CD4-positive, alpha-beta T cell treated with Interleukin-6 at 100 ng/mL for 8 hours (primary cell): ENCODE measurements at places on chromosomes 13 and 19.

DNA sequence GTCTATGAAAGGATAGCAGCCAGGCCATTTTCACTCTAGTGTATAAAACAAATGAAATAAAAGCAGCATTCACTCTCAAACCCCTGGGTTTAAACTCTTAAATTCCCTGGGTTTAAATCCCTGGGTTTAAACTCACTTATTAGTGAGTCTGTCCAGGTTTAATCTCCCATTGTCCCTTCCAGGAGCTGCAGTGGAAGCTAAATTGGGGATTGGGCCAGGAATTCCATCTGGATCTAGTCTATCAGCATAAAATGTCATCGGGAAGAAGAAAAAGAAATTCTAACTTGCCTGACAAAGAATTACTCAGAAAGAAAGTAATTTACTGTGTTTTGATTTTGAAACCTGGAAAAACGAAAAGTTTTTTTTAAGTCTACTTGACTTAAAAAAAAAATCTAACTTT lies 54.8 kb downstream of the FRY start:
- DNase-seq: no peak

- no peak for DNase-seq
Measured at GRCh38 chr13:41919031-41919740, 41.7 kb downstream of the VWA8 start.

DNA sequence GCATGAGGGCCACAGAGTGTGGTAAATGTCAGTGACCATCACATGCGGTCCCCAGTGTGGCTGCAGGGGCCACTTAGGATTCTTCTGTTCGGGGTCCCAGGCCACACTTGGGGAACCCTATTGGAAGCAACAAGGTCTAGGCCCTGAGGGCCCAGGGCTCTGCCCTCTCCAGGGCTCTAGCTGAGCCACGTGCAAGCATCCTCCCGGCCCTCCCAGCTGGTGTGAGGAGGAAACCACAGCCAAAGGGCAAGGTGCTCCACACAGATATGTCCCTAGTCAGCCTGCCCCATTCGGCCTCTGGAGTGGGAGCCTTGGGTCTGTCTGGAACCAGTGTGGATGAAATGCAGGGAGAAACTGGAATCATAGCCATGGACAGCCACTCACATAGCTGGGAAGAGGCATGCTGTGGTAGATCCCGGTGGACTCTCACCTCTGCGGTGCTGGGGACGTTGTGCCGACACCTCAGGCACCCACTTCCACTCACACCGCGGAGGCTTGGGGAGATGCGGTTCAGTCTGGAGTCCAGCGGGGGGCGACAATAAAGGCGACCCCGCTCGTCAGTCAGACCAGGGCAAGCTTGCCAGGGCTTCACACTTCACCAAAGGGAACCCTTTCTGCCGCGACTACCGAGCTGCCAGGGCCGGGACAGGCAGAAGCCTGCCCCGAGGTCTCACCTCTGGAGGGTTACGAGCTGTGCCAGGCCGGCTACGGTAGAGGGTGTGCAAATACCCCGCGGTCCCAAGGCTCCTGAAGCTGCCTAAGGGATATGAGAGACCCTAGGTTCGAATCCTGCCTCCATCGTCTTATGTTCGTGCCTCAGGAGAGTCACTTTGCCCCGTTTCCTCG lies 4.3 kb upstream of the ZNF497 start:
- DNase-seq: no peak

DNA sequence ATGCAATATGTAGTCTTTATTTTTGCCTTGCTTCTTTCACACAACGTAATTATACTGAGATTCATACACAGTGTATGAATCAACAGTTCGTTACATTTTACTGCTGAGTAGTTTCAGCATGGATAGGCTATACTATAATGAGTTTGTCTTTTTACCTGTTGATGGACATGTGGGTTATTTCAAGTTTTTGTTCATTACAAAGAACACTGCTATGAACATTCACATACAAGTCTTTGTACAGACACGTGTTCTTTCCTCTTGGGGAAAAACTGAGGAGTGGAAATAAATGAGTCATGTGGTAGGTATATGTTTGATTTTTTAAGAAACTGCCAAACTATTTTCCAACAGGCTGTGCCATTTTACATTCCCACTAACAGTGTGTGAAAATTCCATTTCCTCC lies 35.1 kb downstream of the ENOX1 start:
- no peak for DNase-seq

- DNase-seq: no peak
Measured at GRCh38 chr19:48714759-48715675, 4.5 kb downstream of the MAMSTR start.

- DNase-seq: no peak
Measured at GRCh38 chr13:39777021-39777420, 121.6 kb downstream of the COG6 start.

- DNase-seq: no peak
Measured at GRCh38 chr19:49853852-49854377, 3.0 kb downstream of the PTOV1 start.

DNA sequence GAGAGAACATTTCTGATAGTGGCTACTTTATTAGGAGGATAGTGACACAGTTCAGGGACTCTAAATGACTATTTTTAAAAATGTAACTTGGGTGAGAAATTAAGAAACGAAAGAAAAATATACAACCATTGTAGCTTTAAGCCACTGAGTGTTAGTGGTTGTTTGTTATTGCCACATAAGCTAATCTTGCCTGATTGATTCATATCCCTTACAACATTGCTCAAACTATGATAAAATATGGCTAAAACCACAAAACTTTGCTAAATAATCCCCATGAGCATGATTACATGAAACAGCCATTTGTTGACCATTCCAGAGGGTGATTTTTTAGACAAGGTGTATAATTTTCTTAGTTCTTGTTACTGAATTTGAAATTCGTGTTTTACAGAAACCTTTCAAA lies 343.4 kb downstream of the SLITRK5 start:
- DNase-seq: no peak

- no peak for DNase-seq
Measured at GRCh38 chr13:26881154-26881553, 120.6 kb upstream of the GPR12 start.

- DNase-seq: no peak
Measured at GRCh38 chr13:112569821-112570220, 18.1 kb downstream of the TUBGCP3 start.

DNA sequence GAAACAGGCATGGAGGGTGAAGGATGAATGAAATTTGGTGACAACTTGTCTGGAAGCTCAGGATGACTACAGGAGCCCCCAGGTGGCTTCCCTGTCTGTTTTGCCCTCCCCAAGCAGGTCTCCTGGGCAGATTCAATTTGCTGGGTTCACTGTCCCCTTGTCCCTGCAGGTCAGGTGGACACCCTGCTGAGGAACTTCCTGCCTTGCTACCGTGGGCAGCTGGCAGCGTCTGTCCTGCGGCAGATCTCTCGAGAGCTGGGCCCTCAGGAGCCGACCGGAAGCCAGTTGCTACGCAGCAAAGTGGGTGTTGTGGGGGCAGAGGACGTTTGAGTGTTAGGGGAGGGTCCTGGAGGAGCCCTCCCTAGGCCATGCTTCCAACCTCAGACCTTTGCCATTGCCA lies 19.1 kb downstream of the PGLS start:
- DNase-seq: no peak

DNA sequence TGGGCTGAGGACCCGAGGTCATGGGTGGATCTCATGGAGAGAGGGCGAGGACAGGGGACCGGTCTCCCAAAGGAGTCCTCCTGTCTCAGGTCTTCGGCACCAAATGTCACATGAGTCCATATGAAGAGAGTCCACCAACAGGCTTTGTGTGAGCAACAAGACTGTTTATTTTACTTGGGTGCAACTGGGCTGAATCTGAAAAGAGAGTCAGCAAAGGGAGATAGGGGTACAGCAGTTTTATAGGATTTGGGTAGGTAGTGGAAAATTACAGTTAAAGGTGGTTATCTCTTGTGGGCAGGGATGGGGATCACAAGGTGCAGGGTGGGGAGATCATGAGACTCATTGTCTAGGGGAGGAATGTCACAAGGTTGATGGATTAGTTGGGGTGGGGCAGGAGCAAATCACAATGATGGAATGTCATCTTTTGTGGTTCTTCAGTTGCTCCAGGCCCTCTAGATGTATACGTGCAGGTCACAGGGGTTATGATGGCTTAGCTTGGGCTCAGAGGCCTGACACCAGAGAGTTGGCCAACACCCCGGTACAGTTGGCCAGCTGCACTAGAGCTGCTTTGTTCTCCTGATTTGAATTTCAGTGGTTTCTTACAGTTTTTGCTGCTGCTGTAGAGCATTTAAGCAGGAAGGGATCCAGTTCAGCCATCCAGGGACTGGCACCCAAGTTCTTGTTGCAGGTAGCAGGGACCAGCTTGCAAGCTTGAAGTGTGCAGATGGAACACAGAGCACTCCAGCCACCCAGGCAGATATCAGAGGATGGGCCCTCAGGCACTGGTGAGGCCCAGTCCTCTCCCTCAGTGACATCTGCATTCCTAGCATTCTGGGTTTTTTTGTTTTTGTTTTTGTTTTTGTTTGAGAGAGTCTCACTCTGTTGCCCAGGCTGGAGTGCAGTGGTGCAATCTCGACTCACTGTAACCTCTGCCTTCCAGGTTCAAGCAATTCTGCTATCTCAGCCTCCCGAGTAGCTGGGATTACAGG lies 26.4 kb upstream of the IGFL1 start:
- DNase-seq: no peak

DNA sequence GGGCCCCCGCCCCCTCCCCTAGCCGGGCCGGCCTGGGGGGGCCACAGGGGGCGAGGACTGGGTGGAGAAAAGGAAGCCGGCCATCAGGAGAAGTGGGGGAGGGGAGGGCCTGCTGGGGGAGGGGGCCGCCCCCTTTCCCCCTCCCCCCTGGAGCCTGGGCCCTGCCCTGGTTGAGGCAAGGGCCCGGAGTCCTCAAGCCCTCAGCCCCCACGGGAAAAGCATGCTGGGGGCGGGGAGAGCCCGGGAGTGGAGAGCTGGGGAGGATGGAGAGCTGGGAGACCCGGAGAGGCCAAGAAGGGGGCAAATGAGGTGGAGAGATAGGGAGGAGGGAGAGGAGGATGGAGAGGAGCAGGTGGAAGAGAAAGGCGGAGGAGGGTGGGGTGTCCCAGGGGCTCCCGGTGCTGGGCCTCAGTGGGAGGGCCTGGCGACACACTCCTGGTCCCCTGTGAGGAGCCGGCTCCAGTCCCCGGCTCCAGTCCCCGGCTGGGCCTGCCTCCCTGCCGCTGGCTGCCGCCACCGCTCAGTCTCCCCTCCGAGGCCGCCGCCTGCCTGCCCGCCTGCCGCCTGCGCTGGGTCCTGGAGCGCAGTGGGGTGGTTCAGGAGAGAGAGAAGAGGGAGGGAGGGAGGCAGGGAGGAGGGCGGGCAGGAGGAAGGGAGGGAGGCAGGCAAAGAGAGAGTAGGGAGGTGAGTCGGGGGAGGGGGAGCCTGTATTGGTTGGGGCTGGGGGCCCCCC lies at the start of gene GRIK5:
Gene GRIK5, minus strand, starts transcription at position 588 of the 733 bp plus-strand sequence. CDS start 4,436 bp downstream, outside the sequence.
- DNase-seq: no peak

- no peak for DNase-seq
Measured at GRCh38 chr19:4909156-4909896, at the start of gene UHRF1. UHRF1 (plus strand) TSS chr19:4909501; CDS start chr19:4910886, 1,385 bp downstream.

GRCh38 chr13:98523455-98524102 lies 53.3 kb downstream of the STK24 start:
- DNase-seq: no peak

- no peak for DNase-seq
Measured at GRCh38 chr19:19514215-19514657, 1.1 kb downstream of the TSSK6 start.

- DNase-seq: no peak
Measured at GRCh38 chr19:2429917-2430535, 2.6 kb upstream of the TIMM13 start.

DNA sequence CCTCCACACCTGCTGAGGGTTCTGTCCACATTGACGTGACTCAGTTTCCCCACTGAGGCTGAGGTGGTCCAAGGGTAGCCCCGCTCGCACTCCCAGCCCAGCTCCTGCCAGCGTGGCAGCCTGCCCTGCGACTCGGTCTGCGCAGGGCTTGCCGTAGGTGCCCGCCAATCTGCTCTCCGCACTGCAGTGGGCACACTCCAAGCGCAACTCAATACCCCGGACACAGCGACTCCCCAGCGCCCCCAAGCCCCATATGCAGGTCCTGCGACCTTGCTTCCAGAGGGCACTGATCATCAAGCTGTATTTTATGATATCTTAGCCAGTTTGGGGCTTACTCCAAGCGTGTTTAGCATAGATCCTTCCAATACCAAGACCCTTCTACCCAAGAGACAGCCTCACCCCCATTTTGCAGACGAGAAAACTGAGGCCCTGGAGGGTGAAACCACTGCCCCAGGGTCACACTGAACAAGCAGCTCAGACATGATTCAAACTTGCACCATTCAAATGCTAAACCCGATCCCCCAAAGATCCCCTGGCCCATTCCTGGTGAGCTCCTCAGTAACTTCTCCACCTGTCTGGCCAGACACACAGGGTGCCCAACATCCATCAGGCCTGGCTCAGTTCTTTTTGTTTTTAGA lies 13.5 kb downstream of the PTPRS start:
- no peak for DNase-seq

DNA sequence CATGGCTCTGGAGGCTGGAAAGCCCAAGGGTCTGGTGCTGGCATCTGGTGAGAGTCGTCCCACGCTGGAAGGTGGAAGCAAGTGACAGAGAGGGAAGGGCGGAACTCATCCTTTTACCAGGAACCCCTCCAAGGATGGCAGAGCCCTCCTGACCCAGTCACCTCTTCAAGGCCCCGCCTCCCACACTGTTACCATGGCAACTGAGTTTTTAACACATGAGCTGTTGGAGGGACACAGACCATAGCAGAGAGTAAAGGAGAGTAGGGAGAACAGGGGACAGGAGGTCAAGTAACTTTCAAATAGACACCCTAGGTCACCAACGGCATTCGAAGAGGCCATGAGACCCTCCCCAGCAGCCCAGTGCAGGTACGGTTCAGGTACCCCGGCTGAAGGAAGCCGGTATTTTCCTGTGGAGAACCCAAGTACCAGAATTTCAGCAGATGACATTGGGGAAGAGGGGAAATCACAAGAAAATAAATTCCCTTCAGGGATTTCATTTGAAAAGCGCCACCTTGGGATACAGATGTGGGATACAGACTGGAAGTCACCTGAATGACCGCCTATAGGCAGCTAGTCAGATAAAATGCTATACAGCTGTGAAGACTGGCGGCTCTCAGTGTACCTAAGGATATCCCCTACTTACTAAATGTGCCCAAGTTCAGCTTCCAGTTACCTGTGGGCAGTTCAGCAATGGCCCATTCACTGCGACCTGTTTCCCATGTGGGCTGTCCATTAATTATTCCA lies 8.0 kb downstream of the IL17D start:
- no peak for DNase-seq

GRCh38 chr13:77516342-77516789 lies 19.1 kb upstream of the SCEL start:
- DNase-seq: no peak
